ENCODE measurements at places on chromosomes 1 and 21.
A peak's percentile ranks its signal among the peaks of the same experiment; 100 is the strongest.

DNA sequence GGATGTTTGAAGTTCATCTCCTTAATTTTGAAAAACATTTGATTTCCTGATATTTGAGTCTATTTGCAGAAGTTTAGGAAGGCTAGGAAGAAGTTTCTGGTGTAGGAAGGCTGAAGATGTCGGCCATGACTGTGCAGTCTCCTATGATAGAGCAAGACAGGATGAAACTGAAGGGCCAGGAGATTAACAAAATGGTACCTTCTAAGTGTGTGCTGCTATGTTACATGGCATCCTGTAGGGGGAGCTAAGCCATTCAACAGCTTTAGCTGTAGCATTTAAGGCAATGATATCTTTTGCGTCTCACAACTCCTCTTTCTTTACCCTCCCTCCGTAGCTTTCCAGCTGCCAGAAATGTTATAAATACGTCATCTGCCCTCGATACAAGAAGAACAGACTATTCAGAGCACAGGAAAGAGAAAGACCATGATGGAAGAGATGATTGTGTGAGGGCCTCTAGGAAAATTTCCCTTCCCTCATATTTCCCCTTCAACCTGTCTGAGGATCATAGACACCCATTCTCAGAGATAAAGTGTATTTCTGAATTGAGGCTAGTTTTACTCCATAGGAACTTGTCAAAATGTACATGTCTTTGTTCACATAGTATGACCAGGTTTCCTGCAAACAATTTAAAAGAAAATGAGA lies 61.1 kb downstream of the XCL1 start:
- DNase-seq = no peak

- DNase-seq = no peak
Observed at GRCh38 chr1:182781841-182782586, 7.6 kb upstream of the NPL start.

DNA sequence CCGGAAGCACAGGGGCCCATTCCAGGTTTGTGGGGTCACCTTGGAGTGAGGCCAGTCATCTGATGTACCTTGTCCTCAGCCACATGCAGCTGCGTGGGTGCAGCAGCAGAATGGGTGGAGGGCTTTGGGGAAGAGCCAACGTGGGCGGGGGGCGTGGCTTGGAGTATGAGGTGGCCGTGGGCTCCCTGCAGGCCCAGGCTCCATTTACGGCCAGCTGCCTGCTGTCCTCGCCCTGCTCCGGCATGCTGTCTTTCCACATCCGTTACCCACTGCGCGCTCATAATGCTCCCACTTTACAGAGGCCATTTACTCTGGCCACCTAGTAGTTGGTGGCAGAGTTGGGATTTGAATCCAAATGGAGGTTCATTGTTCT lies 27.8 kb upstream of the TINAGL1 start:
- DNase-seq = no peak

- no peak for DNase-seq
Observed at GRCh38 chr1:53693773-53694717, 44.9 kb downstream of the GLIS1 start.

DNA sequence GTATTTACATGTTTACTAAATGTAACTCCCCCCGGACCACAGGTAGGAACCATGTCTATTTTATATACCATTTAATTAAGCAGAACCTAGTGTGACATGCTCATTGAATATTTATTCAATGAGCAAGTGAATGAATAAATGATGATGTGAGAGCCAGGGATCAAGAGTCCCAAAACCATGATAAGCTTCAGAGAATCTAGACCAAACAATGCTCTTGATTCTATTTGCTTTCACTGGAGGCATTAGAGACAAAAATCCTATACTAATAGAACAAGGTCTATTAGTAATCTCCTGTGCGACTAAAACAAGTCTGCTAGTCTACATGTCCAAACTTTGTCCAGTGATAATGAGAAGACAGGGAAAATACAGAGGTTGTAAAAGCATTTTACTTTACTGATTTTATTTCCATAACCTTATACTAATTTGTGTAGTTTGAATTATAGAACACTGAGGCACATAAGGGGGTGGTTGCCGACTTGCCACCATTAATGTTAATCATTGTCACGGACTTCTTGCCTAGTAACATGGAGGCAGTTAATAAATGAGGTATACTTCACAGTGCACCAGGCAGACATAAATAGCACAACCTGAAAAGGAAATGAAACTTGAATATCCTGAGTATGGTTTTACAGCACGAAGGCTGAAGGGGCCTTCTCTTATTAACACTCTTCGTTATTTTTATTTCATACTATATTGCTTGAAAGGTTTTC lies 69.8 kb downstream of the TBX15 start:
- no peak for DNase-seq

DNA sequence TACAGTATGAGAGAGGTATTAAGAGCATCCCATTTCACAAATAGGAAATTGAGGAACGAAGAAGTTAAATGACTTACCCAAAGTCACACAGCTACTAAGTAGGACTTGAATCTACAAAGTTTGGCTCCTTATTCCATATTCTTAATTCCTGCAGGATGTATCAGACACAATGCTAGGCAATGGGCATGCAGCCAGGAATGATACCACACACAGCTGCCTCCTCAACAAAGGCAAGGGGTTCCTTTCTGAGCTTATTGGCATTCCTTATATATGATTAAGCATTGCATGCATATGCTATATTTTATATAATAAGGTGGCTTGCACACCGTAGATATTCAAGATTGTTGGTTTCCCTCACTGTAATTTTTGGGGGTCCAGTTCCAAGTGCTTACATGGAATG lies 34.2 kb upstream of the JUN start:
- DNase-seq = no peak

DNA sequence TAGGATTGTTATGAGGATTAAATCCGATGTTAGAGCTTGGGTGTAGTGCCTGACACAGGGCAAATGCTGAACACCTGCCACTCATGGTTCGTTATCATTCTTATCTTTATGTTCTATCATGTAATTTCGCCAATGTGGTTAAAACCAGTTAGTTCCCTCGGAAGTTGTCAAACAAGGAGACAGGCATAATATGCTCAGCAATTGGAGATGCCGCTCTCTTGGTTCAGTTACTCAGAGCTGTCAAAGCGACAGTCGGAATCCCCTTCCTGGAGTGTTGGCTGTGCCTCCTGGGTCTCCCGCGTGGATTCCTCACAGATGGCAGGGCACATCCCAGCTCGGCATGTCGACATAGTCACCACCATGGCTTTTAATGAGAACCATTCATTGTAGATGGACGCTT lies 192.2 kb downstream of the ROR1 start:
- DNase-seq = no peak

GRCh38 chr1:85062425-85063026 lies 14.2 kb upstream of the MCOLN3 start:
- DNase-seq = no peak

DNA sequence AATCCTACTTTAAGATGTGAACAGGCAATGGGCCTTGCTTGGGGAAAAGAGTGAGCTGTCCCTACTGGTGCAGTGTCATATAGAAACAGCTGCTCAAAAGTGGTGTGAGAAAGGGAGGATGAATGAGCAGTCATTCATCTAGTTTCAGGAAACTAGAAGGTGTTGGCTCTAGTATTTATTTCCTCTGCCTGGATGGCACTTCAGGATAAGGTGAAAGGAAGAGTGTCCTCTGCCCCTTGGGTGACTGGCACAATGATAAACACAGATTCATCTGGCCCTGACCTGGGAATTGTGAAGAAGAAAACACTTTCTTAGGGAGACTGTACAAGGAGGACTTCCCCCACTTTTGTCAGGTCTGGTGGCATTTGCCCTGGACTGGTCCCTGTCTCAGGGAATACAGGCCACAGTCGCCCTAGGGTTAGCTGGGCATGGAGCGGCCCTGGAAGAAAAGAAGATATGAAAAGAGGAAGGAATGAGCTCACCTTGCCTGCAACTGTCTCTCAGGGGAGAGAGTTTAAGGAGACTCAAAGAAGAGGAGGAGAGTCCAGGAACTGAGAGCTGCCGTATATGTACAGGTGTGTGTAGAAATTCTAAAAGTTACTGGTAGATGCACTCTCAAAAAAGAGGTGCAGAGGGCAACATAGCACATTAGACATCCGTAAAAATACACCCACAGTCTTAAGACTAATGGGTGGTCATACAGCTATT lies 13.8 kb upstream of the NMNAT2 start:
- DNase-seq = no peak

DNA sequence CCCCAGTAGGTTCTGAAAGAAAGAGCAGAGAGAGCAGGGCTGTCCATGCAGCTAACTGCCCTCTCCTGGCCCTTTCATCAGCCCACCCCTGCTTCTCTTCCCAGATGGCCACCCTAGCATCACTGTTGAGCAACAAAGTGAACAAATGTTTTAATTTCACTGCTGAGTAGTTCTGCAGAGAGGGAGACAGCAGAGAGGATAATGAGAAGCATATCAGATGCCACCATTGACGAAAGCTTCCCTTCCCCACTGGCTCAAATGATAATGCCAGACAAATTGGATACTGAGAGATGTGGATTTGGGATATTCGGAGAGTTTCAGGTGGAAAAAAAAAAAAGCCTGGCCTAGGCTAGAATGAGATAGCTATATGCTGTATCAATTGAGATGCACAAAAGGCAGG lies 46.8 kb downstream of the ZBTB40 start:
- no peak for DNase-seq

- no peak for DNase-seq
Observed at GRCh38 chr1:190975827-190976226, 498.2 kb upstream of the BRINP3 start.

GRCh38 chr1:93239863-93240262 lies 59.3 kb downstream of the CCDC18 start:
- DNase-seq = no peak

DNA sequence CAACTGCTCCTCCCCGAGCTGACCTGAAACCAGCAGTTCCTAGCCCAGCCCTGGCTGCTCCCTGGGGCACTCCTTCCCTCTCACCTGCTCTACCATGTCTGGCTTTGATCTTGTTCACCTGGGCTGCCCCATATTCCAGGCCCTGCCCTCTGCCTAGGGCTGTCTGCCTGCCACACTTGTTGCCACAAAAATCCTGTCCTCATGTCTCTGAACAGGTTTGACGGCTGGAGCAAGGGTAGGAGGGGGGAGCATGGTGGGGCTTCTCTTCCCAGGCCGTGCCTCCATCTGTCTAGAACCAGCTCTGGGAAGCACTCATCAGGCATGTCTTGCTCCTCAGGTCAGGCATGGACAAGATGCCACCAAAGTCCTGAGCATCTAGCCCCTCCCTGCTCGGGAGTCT lies 44.3 kb upstream of the WNT2B start:
- DNase-seq = no peak

- DNase-seq = peak; percentile 80
Observed at GRCh38 chr1:207890136-207890738, 20.7 kb downstream of the CD34 start.

Measured in GM04503 (cell line).